ENCODE measurements at places on chromosomes 1 and 21. TPM values are rescaled to one million over a fixed set of nuclear protein-coding genes. Genes with fewer than 3 reads are reported as not detected.
A peak's percentile ranks its signal among the peaks of the same experiment; 100 is the strongest.

DNA sequence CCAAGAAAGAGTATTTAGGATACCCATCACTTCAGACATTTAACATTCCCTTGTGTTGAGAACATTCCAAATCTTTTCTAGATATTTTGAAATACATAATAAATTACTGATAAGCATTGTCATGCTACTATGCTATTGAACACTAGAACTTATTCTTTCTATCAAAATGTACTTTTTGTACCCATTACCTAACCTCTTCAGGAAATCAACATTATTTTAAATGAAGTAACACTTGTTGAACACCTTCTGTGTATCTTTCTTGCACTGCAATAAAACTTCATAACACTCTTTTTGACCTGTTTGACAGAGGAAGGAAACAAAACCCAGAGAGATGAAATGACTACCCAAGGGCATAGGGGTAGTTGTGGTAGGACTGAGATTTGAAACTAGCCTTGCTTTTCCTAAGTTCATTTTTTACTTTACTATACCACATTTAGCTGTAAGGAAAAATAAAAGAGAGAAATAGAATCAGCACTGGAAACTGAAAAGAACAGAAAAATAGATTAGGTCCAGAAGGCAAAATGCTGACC, 99.4 kb downstream of the UCHL5 start:
- H3K4me3 ChIP-seq: no peak overlapping the region
- H3K27me3 ChIP-seq: no peaks in the 10 kb centered on the region
- no peak overlapping the region for H3K27ac ChIP-seq

DNA sequence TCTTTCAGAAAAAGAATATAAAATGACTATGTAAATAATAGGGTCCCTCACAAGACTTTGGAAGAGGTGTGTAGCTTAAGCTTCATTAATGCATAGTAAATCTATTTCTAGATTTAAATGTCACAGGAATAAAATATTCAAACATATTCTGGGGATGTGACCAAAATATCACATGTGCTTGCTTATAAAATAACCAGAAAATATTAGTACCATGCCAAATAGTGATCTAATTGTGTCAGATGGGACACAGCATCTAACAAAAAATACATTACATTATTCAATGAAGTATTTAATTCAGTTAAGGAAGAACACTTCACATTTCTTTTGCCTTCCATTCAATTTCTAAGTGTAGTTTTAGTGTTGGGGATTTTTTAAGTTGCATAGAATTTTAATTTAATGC, 179.5 kb downstream of the LRRC40 start:
- no peaks in the 10 kb centered on the region for H3K4me1 ChIP-seq
- H3K27ac ChIP-seq: no peak overlapping the region
- H3K4me3 ChIP-seq: no peak overlapping the region

DNA sequence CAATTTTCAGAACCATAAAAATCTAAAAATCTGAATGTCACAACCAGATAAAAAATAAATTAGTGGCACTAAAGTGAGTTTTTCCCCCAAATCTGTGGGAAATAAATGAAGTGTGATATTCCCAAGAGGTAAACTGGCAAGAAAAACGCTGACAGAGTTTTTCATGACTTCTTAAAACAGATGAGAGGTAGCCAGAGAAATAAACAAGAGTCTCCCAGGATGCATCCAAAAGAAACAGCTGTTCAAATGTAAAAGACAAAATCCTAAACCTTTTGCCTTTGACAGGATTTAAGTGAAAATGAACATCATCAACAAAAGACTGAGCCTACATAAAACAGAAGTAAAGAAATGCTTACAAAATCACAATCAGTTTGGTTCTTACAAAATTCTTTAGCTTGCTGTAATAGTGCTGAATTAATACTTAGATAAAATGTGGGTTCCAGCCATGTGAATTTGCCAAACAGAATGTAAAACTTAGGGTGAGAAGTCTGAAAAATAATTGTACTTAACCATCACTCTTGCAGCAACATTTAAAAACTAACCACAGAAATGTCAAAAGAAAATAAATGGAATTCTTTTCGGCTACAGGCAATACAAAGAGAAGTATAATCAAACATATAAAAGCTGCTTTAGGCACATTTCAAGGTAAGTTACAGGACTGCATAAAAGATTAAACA, 133.6 kb downstream of the EIF4G3 start:
- H3K36me3 ChIP-seq: no peaks in the 10 kb centered on the region
- H3K27me3 ChIP-seq: no peaks in the 10 kb centered on the region
- H3K27ac ChIP-seq: no peak overlapping the region
- H3K4me3 ChIP-seq: no peak overlapping the region
- H3K4me1 ChIP-seq: no peaks in the 10 kb centered on the region

DNA sequence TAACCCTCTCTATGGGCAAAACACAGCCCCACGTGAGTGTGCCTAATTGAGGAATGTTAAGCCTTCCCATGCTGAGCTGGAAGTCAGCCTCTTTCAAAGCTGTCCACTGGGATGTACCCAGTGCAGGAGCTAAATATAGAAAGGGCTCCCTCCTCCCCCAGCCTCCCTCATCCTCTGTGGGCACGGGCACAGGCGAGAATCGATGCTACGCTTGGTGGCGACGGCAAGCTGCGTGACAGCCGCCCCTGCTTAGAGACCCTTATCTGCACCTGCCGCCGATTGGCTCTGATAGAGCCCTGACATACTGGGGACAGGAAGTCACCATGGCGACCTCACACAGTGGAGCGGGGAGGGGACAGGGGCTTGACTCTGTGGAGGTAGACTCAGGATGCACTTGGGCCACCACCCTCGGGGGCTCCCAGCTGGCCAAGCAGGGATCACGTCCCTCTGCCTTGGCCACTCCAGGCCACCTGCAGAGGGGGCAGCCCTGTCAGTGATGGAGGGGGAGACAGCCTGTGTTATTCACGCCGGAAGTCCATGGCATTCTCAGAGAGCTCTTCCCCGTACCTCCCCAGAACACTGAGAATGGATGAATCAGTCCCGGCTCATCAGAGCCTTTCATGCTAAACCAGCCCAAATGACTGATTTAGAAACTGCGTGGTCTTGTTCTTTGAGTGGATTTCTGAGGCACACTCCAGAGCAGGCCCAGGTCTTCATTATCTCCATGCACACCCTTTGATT, 84.8 kb downstream of the KCND3 start:
- no peaks in the 10 kb centered on the region for H3K27me3 ChIP-seq
- no peaks in the 10 kb centered on the region for H3K36me3 ChIP-seq
- no peaks in the 10 kb centered on the region for H3K4me1 ChIP-seq

GRCh38 chr1:36350659-36351226, 27.3 kb upstream of the EVA1B start:
- no peak for DNase-seq
- no peak overlapping the region for H3K4me3 ChIP-seq
- H3K4me1 ChIP-seq: no peaks in the 10 kb centered on the region
- peak overlapping the region; percentile 8 for H3K27ac ChIP-seq
- H3K27me3 ChIP-seq: no peaks in the 10 kb centered on the region
- peaks cover 69% of the 10 kb centered on the region for H3K36me3 ChIP-seq

GRCh38 chr1:88922214-88922613, 30.8 kb upstream of the GTF2B start:
- no peak overlapping the region for H3K4me3 ChIP-seq
- H3K36me3 ChIP-seq: peaks cover 5% of the 10 kb centered on the region
- no peak for DNase-seq
- H3K4me1 ChIP-seq: no peaks in the 10 kb centered on the region

DNA sequence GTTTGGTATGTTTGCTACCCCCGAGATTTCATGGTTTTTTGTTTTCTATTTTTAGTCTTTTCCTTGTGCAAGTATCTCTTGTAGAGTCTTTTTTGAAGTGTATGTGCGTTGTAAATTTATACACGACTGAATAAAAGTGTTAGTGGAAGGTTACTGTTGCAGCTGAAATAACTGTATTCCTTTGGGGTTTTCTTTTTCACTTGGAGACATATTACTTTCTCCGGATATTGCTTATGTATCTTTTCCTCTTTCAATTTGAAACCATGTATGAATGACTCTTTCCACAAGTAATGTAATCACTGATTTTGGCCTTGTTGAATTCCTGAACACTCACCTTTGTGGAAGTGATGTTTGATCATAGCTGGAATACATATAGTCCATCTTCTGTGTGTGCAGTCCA, 956 bp downstream of the URB2 start:
- H3K27ac ChIP-seq: no peak overlapping the region
- peak overlapping the region; percentile 100 for H3K4me3 ChIP-seq
- H3K4me1 ChIP-seq: peaks cover 24% of the 10 kb centered on the region
- no peaks in the 10 kb centered on the region for H3K27me3 ChIP-seq

- H3K27me3 ChIP-seq: no peaks in the 10 kb centered on the region
- peak overlapping the region; percentile 12 for H3K27ac ChIP-seq
- no peak for DNase-seq
- no peak overlapping the region for H3K4me3 ChIP-seq
- H3K4me1 ChIP-seq: peaks cover 9% of the 10 kb centered on the region
These were observed 76.7 kb downstream of the OSBPL9 start for GRCh38 chr1:51693419-51694155.

DNA sequence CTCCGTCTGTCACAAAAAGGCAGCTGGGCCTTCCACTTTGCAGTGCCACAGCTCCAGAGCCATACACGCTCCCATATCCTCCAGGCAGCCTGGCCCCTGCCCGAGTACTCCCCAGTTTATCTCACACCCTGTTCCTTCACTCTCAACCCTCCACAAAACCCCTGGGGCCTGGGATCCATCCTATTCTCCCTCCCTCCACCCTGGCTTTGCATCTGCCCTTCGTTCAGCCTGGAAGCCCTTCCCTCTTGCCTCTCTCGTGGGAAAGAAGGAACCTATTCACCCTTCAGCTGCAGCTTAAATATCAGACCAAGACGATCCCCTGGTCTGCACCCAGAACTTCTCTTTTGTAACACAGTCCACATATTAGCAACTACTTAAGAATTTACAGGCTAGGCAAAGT, 56.7 kb downstream of the CAMK2N1 start:
- no peak overlapping the region for H3K27ac ChIP-seq
- H3K4me1 ChIP-seq: no peaks in the 10 kb centered on the region
- H3K36me3 ChIP-seq: no peaks in the 10 kb centered on the region
- no peak for DNase-seq
- H3K4me3 ChIP-seq: no peak overlapping the region
- H3K27me3 ChIP-seq: no peaks in the 10 kb centered on the region

GRCh38 chr21:34008618-34009017, 64.8 kb upstream of the MRPS6 start:
- no peak overlapping the region for H3K27ac ChIP-seq
- no peaks in the 10 kb centered on the region for H3K4me1 ChIP-seq
- H3K4me3 ChIP-seq: no peak overlapping the region
- H3K27me3 ChIP-seq: no peaks in the 10 kb centered on the region
- no peaks in the 10 kb centered on the region for H3K36me3 ChIP-seq
- no peak for DNase-seq

GRCh38 chr1:14988636-14989035, 164.9 kb upstream of the TMEM51 start:
- no peak overlapping the region for H3K4me3 ChIP-seq
- peak overlapping the region; percentile 11 for H3K27ac ChIP-seq
- no peaks in the 10 kb centered on the region for H3K27me3 ChIP-seq
- no peaks in the 10 kb centered on the region for H3K4me1 ChIP-seq

Gene WLS
- 12.5 TPM for total RNA-seq

Gene C2CD4D
- total RNA-seq: not detected

All from liver (tissue), 10 donors.